Natural killer cell treated with Interleukin-12 subunit alpha and Interleukin-12 subunit beta and Interleukin-15 and Interleukin-18, amount 100 ng/mL, for 72 hours (primary cell): ENCODE measurements at places on chromosomes 5 and 9. TPM values are rescaled to one million over a fixed set of nuclear protein-coding genes. Genes with fewer than 3 reads are reported as not detected.

DNA sequence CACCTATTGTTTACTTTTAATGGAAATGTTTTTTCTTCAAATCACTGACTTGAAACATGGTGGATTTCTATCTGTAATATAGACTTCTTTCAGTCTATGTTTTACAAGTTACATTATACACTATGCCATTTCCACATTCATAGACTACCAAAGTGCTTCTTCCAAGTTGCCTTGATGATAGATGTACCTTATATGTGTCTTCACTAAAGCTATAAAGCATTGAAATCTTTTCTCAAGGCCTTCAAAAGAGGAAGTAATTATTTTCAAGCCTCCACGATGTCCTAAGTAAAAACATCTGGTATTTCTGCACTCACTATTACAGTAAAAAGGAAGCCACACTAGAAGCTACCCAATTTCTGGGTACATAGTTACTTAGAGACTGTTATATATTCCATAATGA is 113.3 kb downstream of the FGF10 start:
- DNase-seq, result no peak

Gene CLIC3
- total RNA-seq, result 4.3 TPM

GRCh38 chr5:57299986-57300385 is 126.1 kb downstream of the GPBP1 start:
- DNase-seq, result no peak

GRCh38 chr5:1468247-1468612 is 23.0 kb upstream of the SLC6A3 start:
- DNase-seq, result no peak

DNA sequence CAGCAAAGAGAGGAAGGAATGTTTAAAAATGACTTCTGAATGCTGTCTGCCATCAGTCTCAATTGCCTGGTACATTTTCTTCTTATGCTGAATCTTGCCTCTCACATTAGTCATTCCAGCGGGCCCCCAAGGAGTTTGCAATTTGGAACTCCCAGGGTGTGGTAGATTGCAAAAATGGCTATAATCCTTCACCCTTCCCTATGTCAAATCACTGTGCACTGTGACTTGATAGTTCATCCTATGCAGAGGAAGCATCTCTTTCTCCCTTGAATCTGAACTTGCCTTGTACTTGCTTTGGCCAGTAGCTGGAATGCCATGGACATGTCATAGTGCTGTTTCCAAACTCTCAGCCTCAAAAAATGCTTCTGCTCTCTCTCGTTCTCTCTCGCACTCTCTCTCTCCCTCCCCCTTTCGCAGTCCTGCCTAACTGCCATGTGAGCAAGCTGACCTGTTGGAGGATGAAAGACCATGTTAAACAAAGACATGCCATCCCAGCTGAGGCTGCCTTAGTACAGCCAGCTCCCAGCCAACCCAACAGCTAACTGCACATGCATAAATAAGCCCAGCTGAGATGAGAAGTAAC is 284.0 kb upstream of the TLE4 start:
- no peak for DNase-seq

- DNase-seq, result no peak
Measured at GRCh38 chr9:89684912-89685636, 80.3 kb downstream of the GADD45G start.

GRCh38 chr5:172502969-172503368 is 48.6 kb upstream of the SH3PXD2B start:
- no peak for DNase-seq

Gene PCDHGA11
- total RNA-seq, result 0.55 TPM

DNA sequence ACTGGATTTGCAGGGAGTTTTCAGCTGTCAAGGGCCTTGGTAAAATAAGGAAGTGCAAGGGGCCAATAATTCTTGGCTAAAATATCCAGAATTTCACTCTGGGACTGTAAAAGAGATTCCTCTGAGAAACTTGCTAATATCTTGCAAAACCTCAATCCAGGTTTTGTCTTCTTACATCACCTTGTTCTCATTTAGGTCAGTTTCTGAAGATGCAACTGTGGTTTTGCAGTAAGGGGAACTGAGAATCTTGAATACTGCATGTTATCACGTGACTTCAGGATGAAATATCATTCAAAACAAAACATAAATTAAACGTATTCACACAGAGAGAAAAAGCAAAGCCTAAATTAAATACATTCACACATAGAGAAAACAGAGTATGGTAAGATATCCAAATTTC is 35.0 kb upstream of the RIC1 start:
- no peak for DNase-seq

Gene CDKN2B-AS1
- total RNA-seq, result 2.0 TPM

- DNase-seq, result no peak
Measured at GRCh38 chr5:129103397-129103796, 8.8 kb downstream of the ISOC1 start.

Gene MOCS2
- total RNA-seq, result 14.7 TPM

- DNase-seq, result no peak
Measured at GRCh38 chr5:135400866-135401265, 1.8 kb upstream of the MACROH2A1 start.

GRCh38 chr5:7930011-7930410 is 61.1 kb downstream of the MTRR start:
- DNase-seq, result no peak

DNA sequence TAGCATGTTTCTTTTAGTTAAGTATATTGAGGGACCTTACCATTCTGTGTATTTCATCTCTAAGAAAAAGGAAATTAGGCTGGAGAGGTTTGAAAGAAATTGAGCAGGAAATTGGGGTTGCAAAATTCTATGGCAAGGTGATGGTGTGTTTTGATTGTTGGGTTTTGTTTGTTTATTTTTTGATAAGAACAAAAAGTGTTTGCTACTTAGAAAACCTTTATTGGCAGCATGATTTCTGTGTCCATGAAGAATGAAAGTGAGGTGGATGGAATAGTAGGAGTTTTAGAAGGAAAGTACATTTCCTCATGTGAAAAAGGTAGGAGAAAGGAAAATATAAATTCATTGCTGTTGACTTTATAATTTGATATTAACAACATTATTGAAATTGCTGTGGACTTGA is 167.1 kb downstream of the CD180 start:
- DNase-seq, result no peak

- DNase-seq, result no peak
Measured at GRCh38 chr5:43021151-43021550, 19.0 kb downstream of the ANXA2R start.

Gene TNC
- total RNA-seq, result 0.64 TPM

GRCh38 chr5:20041326-20042274 is 53.6 kb upstream of the CDH18 start:
- DNase-seq, result no peak

Gene LECT2
- not detected for total RNA-seq

GRCh38 chr9:94643741-94644140 is 4.4 kb upstream of the FBP1 start:
- no peak for DNase-seq

Gene SLC45A2
- not detected for total RNA-seq

GRCh38 chr9:31908158-31908890 is 476.1 kb upstream of the ACO1 start:
- no peak for DNase-seq

Gene CCNO
- not detected for total RNA-seq

GRCh38 chr5:126694403-126694802 is 82.5 kb upstream of the LMNB1 start:
- DNase-seq, result no peak

DNA sequence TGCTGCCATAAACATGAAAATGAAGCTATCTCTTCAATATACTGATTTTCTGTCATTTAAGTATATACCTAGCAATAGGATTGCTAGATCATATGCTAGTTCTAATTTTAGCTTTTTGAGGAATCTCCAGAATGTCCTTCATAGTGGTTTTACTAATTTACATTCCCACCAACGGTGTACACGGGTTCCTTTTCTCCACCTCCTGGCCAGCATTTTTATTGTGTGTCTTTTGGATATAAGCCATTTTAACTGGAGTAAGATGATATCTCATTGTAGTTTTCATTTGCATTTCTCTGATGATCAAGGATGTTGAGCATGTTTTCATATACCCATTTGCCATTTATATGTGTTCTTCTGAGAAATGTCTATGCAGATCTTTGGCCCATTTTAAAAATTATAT is 446.5 kb downstream of the GABRG2 start:
- DNase-seq, result no peak

DNA sequence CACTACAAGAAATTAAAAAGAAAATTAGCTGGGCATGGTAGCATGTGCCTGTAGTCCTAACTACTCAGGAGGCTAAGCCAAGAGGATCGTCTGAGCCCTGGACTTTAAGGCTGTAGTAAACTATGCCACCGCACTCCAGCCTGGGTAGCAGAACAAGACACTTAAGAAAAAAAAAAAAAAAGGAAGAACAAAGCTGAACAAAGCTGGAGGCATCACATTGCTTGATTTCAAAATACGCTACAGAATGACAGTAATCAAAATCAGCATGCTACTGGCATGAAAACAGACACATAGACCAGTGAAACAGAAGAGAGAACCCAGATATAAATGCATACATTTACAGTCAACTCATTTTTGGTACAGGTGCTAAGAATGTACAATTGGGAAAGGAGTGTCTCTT is 14.5 kb upstream of the OTULIN start:
- DNase-seq, result no peak

Gene LCN1
- total RNA-seq, result not detected

DNA sequence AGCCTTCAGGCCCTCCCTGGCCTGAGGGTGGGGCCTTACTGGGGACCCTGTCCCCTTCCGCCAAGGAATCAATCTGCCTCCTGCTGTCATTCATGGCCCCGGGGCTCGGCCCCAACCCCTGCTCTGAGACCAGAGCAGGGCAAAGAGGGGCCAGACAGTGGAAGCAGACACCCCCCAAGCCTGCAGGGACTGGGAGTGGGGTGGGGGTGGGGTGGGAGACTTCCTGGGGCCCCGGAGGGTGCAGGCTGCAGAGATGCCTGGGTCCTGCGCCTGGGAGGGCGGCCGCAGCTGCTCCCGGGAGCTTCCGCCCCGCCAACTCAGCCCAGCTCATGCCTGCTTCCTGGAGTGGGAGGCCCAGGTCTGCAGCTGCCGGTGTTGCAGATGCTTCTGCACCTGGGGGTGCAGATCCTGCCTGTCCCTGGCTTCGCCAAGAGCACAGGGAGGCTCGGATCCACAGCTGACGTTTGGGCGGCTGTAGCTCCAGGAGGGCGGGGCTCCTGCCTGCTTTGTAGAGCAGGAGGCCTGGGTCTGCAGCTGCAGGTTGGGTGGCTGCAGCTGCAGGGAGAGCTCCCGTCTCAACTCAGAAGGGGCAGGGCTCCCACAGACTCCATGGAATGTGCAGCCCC is 6.2 kb downstream of the KIF4B start:
- DNase-seq, result no peak

GRCh38 chr5:132675936-132676689 is 2.3 kb downstream of the IL4 start:
- no peak for DNase-seq

Gene SOX30
- not detected for total RNA-seq

DNA sequence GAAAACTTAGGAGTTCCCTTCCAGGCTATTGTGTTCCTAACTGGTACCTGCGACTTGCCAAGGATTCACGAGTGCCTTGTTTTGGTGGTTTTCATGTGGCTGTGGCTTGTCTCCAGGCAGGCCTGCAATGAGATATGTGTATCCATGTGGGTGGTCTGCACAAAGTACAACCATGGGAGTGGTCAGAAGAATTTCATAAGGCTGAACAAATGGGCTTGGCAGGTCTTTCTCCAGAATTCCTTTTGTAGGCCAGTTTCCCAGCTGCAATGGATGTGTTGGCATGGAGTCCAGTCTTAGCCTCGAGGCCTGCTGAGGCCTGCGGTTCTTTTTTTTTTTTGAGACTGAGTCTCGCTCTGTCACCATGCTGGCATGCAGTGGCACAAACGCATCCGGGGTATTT is 28.8 kb upstream of the MELK start:
- DNase-seq, result no peak

DNA sequence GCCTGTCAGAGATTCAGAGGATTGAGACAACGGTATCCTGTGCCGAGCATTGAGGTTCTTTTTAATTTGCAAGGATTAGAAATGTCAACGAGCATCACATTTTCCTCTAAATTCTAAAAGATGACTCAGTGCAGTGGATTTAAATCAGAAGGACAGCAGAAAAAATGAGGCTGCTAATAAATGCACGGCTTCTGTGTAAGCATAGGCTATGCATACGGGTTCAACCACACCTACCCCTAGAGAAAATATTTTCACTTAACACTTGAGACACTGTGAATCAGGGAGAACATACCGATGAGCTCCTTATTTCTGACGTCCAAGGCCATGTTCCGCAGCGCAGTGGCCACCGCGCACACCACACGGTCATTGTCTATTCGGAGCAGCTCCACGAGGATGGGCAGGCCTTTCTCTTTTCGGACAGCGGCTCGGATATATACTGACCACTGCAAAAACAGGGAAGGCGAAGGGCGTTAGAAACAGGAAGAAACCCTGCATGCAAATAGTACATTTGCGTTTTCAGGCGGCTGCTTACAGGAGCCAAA is 321.4 kb upstream of the DAP start:
- DNase-seq, result no peak

GRCh38 chr5:156208271-156208670 is 118.7 kb upstream of the SGCD start:
- DNase-seq, result no peak

GRCh38 chr5:136890431-136891148 is 525.2 kb upstream of the TRPC7 start:
- DNase-seq, result no peak

Gene F12
- 0.45 TPM for total RNA-seq

DNA sequence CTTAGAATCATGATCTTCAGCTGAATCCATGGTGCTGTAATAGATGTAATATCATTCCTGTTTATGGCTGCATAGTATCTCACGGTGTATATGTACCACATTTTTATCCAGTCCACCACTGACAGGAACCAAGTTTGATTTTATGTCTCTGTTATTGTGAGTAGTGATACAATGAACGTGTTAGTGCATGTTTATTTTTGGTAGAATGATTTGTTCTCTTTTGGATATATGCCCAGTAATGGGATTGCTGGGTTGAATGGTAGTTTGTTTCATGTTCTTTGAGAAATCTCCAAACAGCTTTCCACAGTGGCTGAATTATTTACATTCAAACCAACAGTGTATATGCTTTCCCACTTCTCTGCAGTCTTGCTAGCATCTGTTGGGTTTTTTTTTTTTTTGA is 175.1 kb upstream of the CDH10 start:
- no peak for DNase-seq

Gene SEC24A
- 42.1 TPM for total RNA-seq

DNA sequence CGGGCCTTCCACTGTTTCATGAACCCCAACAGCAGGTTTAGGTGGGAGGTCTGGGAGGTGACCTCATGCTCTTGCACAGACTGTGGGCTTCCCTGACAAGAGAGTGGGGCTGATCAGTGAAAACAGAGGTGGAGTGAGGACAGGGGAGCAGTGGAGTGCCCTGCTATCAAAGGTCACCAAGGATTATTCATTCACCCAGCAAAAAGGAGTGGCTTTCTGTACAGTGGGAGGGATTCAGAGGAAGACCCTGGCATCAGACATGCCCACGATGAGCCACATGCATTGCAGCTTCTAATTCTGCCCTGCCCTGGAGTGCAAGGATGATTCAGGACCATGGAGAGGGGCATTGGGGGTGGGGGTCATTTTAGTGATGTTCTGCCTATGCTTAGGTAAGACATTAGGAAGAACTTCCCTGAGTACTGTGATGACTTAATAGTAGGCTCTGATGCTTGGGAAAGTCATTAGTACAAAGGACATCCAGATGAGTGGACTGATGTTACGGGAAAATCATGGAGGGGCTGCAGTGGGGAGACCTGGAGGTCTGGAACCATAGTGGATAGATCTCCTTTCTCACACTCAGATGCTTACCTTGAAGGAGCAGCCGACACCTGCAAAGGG is 12.8 kb downstream of the TRAF1 start:
- DNase-seq, result no peak

GRCh38 chr5:88878976-88879375 is 4.0 kb downstream of the MEF2C start:
- no peak for DNase-seq

- no peak for DNase-seq
Measured at GRCh38 chr9:79006546-79006945, 565.2 kb upstream of the TLE4 start.

GRCh38 chr5:160361624-160362228 is 8.7 kb downstream of the C1QTNF2 start:
- no peak for DNase-seq
